Stimulated activated CD4-positive, alpha-beta T cell treated with anti-CD3 and anti-CD28 coated beads, Interleukin-1b, Interleukin-23, amount 100 ng/mL, for 48 hours (primary cell): ENCODE measurements at places on chromosomes 1 and 21.

GRCh38 chr1:245575710-245576109 is 420.9 kb downstream of the KIF26B start:
- DNase-seq, result no peak

DNA sequence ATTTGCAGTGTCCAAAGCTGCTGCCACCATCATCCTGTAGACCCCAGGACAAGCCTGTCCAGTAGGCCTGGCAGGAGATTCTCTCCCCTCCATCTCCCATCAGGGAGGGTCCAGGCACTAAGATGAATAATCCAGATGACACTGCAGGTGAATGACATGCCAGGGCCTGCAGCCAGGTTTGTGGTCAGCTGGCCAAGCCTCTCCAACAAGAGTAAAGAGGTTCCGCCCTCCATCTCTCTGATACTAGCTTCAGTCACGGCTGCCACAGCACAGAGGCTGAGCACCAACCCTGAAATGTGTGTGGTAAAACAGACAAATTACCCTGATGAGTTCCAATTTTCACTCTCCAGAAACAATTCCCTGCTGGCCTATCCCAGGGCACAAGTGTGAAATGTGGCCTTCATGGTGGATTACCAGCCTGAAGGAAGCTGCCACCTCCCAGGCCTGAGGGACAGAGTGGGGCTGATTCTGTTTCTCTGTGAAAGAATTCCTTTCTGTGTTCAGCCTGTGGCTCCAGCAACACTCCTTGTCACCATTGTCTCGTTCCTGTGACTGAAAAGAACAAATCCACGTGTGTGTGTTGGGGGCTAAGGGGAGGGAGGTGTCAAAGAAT is 19.9 kb upstream of the LHX4 start:
- no peak for DNase-seq

GRCh38 chr1:219149009-219149577 is 24.6 kb upstream of the LYPLAL1 start:
- no peak for DNase-seq

- DNase-seq, result no peak
Measured at GRCh38 chr1:227886993-227887696, 60.6 kb downstream of the WNT9A start.

GRCh38 chr1:28668956-28669723 is 556 bp downstream of the GMEB1 start:
- peak; percentile 35 for DNase-seq

GRCh38 chr1:33273961-33274371 is 17.7 kb downstream of the ZNF362 start:
- DNase-seq, result no peak

- no peak for DNase-seq
Measured at GRCh38 chr1:51534447-51534846, 15.4 kb upstream of the EPS15 start.

DNA sequence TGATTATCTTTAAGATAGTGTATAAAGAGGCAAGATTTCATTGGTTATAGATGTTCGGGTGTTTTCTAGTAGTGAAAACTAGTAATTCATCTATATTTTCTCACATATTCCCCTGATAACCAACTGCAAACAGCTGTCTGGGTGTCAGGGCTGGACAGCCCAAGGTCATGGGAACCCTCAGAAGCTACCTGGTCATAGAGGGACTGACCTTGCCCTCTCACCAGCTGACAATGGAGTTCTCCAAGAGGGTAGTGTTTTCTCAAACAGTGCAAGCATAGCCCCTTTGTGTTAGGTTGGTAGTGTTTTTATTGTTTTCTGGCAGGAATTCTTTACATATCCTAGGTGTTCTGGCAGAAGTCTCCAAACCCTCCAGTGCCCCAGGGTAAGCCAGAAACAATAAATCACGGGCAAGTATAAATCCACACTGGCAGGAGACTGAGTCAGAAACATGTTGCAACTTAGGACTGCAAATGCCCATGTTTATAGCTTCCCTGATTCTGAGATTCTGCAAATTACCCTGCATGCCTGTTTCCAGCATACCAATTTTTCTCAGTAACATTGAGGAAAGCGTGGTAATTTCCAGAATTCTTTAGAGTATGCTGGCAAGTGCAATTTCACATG is 82.8 kb upstream of the ATP1A1 start:
- no peak for DNase-seq

- no peak for DNase-seq
Measured at GRCh38 chr21:29320031-29320430, 21.3 kb downstream of the BACH1 start.
